ENCODE measurements at places on chromosomes 3 and 15.

DNA sequence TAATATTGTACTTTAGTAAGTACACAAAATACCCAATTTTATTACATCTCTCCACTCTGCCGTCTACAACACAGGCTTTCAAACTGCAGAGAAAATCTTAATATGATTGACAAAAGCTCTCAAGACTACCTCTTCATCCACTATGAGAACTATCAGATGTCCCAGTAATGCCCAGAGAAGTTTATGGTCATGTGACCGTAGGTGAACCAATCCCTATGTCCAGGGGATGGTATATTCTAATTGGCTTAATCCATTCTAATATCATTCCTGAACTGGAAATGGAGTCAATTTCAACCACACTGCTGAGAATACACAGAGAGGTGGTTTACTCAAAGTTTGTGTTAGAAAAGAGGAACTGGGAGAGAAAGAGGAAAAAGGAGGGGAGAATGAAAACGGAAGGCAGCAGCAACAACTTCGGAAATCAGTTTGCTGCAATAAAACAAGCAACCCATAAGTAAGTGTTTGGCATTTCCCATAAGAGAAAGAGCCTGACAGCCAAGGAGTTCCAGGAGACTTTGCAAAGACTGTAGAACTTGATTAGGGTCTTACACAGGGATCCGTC lies 7.3 kb downstream of the SST start:
- no peak for DNase-seq

GRCh38 chr3:123656691-123657090 lies 71.8 kb upstream of the HACD2 start:
- no peak for DNase-seq

- DNase-seq: no peak
Measured at GRCh38 chr15:78374436-78375393, 34.6 kb downstream of the CRABP1 start.

DNA sequence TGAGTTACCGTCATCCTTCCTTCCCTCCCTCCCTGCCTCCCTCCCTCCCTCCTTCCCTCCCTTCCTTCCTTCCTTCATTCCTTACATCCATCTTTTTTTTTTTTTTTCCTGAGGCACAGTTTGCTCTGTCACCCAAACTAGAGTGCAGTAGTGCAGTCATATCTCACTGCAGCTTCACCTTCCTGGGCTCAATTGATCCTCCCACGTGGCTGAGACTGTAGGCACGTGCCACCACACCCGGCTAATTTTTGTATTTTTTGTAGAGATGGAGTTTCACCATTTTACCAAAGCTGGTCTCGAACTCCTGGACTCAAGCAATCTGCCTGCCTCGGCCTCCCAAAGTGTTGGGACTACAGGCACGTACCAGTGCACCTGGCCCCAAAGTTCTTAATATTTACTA lies 25.8 kb downstream of the USP3 start:
- no peak for DNase-seq

- DNase-seq: no peak
Measured at GRCh38 chr15:93138681-93139250, 49.8 kb upstream of the RGMA start.

DNA sequence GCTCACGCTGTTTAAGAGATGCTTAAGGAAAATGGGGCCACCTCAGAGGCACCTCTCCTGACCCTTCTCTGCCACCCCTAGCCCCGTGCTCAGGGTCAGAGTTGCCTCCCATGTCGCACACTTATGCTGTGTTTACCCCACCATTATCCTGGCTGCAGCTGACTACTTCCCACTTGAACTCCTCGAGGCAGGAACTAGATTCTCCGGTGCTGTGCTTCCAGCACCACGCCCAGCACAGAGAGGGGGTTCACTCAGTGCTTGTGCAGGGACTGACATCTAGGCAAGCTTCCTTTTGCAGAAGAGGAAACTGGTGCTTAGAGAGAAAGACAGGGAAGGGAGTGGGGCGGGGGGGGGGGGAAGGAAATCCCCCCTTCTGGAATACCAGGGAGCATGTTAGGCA lies 340.1 kb downstream of the RORA start:
- no peak for DNase-seq

DNA sequence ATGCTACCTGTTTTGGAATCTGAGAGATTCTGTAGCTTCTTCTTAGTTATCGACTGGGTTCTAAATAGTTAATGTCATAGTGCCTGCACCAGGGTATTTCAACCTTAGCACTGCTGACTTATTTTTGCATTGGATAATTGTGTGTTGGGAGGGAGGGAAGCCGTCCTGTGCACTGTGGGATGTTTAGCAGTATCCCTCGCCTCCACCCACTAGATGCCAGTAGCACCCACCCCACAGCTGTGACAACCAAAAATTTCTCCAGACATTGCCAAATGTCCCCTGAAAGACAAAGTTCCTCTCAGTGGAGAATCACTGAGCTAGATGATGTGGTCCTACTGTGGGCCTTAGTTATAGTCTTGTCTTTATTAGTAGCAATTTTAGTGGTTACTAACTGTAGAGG lies 88.3 kb downstream of the TGFBR2 start:
- DNase-seq: no peak

GRCh38 chr15:63860155-63860554 lies 26.4 kb upstream of the HERC1 start:
- DNase-seq: no peak

DNA sequence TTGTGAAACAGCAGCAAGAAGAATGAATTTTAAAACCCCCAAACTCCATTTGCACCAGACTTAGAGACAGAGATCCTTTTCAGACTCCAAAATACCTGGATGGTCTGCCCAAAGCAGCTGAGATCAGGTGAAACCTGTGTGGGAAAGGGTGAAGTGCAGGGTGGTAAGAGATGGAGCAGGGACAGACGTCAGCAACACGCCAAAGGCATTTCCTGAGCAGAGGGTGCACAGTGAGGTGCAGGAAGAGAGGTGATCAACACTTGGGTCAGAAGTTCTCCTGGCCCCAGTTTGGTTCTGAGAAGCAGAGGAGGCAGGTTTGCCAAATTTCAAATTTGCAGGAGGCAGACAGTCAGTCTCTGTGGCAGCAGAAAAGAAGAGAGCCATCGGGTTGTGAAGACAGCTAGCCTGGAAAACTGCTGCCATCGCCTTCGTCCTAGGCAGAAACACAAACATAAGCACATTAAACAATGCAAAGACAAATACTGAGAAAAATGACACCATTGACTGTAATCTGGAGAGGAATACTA lies 9.8 kb downstream of the CCR4 start:
- DNase-seq: no peak

DNA sequence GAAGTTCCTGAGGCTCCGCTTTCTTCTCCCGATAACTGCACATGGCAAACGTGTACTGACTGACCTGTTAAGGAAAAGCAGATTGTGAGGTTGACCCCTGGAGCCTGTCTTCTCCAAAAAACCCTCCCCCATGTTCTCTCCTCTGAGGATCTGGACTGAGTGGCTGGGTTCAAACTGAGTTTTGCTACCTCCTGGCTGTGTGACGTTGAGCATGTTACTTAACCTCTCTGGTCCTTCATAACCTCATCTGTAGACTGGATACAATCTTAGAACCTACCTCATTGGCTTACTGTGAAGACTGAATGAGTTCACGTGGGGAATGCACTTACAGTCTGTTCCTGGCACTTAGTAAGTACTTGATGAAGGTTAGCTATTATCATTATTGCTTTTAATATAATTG lies 184.1 kb upstream of the FEZF2 start:
- DNase-seq: no peak

DNA sequence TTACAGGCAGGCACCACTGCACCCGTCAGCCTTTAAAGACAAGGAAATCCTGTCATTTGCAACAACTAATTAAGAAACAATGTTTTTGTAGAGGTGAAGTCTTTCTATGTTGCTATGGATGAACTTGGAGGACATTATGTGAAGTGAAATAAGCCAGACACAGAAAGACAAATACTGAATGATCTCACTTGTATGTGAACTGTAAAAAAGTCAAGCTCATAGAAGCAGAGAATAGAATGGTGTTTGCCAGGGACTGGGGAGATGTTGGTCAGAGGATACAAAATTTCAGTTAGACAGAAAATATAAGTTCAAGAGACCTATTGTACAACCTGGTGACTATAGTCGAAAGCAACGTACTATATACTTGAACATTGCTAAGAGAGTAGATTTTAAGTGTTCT lies 27.2 kb upstream of the ARPIN start:
- no peak for DNase-seq

GRCh38 chr3:85258819-85259218 lies 300.0 kb downstream of the CADM2 start:
- no peak for DNase-seq

- DNase-seq: no peak
Measured at GRCh38 chr3:142929109-142929508, 34.4 kb downstream of the PAQR9 start.
